ENCODE measurements at places on chromosomes 3 and 15.

DNA sequence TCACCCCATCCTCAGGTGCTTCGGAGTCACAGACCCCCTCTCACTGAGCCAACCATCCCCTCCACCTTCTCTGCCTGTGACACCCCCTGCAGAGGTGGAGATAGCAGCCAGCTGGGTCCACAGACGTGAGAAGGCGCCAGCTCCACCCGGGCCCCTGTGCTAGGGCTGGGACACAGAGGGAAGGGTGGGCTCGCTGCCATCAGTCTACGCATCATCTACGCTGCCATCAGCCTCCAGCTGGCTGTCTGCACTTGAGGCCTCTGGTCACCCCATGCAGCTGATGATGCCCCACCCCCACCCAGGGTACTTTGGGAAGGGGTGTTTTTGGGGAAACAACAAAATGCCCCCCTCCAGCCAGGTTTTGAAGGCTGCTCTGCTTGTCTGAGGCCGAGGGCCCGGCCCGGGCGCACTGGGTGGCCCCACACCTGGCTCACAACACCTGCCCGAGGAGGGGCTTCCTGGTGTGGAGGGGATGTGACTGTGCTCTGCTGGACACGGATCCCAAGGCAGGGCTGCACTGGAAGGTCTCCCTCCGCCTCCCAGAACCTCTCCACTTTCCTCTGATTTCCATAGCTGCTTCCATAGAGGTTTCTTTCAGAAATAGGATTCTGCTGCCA, 163.4 kb upstream of the IQSEC1 start:
- DNase-seq, result no peak

GRCh38 chr15:51816611-51817010, 12.8 kb upstream of the TMOD3 start:
- DNase-seq, result no peak

DNA sequence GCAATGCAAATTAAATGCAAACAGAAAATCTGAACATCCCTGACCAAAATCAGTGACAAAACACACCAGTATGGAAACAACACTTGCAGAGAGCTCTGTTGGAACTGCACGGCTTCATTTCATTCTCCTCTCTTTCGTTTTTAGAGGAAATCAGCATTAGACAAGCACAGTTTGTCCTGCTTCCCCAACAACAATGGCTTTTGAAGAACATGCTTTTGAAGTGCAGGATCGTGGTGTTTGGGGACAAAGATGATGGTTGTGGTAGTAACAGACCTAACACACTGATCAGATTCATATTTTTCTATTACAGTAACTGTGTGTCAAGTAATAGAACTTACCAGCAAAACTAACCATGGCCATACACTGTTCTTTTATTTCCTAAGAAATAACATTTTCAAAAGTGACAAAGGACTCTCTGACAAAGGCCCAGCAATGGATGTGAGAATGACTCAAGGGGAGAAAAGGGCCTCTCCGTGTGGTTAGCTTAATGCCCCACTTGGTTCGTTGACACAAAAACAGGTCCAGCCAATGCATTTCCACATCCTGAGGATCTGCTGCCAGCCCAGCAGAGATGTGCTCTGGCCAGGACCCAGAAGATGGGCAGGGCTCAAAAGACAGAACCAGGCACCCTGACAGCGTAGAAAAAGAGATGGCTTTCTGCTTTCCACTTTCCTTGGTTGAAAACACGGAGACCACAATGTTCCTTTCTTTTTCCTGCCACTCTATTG, 84.1 kb downstream of the CCNL1 start:
- no peak for DNase-seq

DNA sequence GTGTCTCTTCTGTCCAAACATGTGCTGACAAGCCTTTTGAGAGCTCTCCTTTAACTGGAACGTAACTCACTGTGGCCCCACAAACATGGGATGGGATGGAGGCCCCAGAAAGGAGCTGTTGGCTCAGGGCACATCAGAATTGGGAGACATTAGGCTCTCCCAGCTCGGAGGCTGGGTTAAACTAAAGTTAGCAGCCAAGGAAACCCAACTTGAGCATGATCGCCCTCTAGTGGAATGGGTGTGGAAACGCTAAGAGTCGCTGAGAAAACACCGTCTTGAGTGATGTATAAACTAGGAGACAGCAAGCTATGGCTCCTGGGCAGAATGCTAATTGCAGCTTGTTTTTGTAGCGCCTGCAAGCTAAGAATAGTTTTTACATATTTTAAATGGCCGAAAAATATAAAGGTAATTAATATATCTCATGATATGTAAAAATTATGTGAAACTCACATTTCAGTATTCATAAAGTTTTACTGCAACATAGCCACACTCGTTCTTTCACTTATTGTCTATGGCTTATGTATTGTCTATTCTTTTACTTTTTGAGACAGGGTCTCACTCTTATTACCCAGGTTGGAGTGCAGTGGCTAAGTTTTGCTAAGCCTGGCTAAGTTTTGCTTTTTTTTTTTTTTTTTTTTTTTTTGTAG, 138.8 kb upstream of the HACD2 start:
- peak; percentile 6 for DNase-seq

GRCh38 chr15:58142827-58143461, 4.8 kb downstream of the AQP9 start:
- DNase-seq, result no peak

DNA sequence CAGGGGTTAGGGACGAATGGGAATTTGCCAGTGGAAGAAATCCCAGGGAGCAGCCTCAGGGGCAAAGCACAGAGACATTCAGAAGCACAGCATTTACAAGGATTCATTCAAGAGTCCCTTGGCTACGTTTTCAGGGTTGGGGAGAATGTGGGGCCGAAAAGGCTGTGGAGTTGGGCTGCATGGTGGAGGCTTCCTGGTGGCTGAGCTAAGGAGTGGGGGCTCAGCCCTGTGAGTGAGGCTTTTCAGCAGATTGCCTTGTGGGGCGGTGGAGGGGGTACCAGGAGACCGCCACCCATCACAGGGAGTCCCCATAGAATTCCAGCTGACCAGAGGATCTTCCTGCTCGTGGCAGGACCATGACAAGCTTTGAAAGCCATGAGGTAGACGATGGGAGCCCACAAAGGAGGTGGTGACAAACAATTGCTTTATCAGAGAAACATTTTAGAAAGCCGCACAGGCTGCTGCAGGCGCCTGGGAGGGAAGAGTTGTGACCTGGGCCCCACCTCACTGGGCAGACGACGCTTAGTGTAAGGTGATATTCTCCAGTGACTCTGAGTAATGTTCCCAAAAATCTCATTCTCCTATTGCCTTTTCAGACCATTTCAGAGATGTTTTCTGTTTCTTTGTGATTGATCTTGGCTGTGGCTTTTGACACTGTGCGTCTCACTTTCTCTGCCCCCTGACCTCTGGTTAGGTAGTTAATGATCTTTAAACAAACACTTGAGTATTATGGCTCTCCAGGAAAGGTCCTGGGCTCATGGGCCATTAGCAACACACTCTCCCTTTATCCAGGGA, 128.0 kb downstream of the DNAJB8 start:
- no peak for DNase-seq

DNA sequence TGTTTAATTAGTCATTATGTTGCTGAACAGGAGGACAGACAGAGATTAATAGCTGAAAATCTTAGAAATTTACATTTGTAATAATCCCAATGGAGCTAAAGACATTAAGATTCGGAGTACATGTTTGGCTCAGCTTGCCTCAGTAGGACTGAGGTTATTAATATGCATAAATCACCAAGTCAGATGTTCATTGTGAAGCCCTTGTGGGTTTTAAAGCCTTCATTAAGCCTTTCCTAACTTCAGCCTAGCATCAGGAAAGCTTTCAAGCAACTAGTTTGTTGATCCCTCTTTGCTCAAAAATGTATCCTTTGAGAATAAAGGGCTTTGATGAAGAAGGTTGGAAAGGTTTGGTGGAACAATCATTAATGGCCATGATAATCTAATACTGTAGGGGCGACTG, 178.2 kb upstream of the CGNL1 start:
- DNase-seq, result no peak

GRCh38 chr3:104596054-104596453, 770.7 kb upstream of the ALCAM start:
- no peak for DNase-seq
